Body of pancreas (tissue), 4 donors: ENCODE measurements at places on chromosomes 4 and X.
A peak's percentile ranks its signal among the peaks of the same experiment; 100 is the strongest.

DNA sequence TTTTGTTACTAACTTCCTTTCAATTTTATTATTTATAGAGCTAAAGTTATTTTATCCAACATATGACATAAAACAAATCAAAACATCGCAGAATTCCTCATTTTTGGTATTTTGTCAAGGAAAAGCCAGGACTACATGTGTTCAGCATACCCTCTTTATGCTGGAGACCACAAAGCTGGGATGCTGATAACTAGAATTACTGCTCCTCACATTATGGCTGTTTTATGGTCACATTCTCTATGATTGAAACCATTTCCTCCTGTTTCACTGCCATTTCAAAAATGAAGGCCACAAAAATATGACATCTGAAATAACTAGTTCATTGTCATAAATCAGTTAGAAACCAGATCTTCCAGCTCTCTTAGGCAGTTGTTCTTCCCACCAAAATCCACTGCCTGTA, 41.7 kb downstream of the KLHL34 start:
- no peak for DNase-seq

DNA sequence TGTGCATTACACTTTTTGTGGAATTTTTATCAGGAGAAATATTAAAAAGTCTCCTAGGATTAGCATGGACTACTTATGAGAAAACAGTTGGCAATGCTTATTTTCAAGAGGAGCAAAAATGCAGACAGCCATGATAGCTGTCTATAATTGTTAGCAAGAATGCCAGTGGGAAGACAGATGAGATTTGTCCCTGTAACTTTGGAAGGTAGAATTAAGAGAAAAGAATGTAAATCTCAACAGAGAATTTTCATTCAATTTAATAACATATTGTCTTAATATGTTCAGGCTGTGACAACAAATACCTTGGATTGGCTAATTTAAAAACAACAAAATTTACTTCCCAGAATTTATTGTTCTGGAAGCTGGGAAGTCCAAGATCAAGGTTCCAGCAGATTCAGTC, 349.2 kb downstream of the IQCM start:
- DNase-seq: no peak

GRCh38 chrX:100409610-100410590, at the start of gene PCDH19:
TSS of gene PCDH19 (minus strand) at chrX:100410273. CDS start at chrX:100408597, 1,676 bp downstream.
- DNase-seq: peak; percentile 40

DNA sequence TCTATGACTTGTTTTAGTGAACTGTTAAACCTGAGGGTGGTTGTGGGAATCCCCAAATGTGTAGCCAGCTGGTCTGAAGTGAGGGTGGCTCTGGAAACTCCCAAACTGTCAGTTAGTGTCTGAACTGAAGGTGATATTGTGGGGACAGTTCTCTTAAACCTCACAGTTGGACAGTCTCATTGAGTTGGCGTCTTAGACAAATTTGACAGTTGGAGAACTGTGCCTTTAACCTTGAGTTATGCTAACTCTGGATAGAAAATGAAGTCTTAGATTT, 20.7 kb upstream of the CTSO start:
- no peak for DNase-seq

- no peak for DNase-seq
Measured at GRCh38 chr4:87179751-87180150, 40.7 kb downstream of the KLHL8 start.

GRCh38 chr4:38189445-38189844, 229.2 kb downstream of the PTTG2 start:
- DNase-seq: no peak

- DNase-seq: peak; percentile 72
Measured at GRCh38 chr4:836750-837301, 10.9 kb upstream of the CPLX1 start.

DNA sequence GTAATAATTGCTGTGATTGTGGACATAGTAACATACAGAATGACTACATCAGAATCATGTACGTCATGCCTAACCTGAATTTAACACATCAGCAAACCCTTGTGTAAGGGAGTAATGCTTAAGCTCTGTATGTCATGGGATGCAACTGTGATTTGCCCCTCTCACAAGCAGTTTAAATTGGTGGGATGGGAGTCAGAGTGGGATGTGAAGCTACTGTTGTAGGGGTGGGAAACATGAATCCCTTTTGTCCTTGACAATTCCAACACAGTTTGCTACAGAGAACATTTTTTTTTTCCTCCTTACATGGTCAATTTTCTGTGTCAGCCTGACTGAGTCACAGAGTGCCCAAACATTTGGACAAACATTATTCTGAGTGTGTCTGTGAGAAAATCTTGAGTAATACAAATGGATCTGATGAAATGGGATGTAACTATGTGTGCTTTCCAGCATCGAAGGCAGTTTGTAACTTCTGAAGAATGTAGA, 392.8 kb downstream of the GPM6A start:
- DNase-seq: no peak

GRCh38 chr4:472881-473569, 25.9 kb downstream of the ZNF721 start:
- DNase-seq: no peak

- no peak for DNase-seq
Measured at GRCh38 chr4:78667764-78668163, 108.4 kb upstream of the BMP2K start.

DNA sequence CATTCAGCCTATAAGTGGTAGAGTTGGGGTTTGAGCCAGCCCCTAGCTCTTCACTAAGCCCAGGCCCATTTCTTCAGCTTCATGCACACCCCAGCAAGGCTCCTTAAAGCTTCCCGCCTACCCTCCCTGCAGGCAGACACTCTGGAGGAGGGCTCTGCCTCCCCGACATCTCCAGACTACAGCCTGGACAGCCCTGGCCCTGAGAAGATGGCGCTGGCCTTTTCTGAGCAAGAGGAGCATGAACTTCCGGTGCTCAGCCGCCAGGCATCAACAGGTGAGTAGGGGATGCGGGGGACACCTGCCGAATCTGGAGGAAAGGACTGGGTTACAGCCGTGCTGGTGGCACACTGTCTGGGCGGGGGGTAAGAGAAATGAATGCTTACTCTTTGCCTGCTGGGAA, 11.1 kb downstream of the SASH3 start:
- DNase-seq: no peak

- DNase-seq: no peak
Measured at GRCh38 chr4:25818371-25818871, 44.4 kb downstream of the SEL1L3 start.

DNA sequence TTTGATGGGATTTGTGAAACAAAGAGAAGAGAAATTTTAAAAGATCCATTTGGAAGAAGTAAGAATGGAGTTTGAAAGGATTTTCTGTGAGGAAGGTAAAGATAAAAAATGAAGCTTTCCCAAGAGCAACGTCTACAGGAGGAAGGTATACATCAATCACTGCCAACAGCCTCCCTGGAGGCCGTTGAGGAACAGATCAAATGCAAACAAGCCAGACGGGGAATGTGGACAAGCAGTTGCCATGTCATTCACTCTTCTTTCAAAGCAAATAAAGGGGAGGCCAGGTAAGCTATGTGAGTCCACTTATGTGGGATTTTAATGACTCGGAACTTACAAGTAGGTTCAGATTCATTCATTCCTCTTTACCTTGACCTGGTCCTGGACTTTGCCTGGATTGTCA, 1020.5 kb upstream of the AGA start:
- DNase-seq: no peak

DNA sequence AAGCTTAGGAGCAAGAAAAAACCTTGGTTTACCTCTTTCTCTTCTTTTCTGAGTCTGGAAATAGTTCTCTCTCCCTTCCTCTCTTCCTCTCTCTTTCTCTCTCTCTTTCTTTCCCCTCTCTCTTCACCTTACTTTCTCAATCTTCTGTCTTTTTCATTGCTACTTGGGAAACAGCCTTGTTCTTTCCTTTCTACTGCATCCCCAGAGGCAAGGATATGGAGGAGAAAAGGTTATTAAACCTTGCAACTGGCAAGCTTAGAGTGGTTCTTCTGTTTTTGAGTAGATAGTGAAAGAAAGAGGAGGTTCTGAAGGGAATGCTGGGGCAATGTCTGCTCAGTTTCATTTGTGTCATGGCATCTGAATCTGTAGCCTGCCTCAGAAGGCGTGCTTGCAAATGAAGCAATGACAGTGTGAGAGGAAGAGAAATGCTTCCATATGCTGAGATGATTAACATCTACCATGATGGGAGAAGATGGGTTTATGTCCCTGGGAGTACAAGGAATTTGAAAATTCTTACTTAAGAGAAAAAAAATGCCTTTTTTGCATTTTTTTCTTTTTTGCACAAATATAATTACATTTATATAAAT, 190.6 kb downstream of the CEP135 start:
- no peak for DNase-seq

DNA sequence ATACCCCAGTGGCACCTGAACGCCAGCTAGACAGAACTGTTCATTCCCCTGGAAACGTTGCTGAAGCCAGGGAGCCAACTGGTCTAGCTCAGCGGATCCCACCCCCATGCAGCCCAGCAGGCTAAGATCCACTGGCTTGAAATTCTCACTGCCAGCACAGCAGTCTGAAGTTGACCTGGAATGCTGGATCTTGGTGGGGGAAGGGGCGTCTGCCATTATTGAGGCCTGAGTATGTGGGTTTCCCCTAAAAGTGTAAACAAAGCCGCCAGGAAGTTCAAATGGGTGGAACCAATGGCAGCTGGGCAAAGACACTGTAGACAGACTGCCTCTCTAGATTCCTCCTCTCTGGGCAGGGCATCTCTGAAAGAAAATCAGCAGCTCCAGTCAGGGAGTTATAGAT, 213.0 kb downstream of the NKX6-1 start:
- DNase-seq: no peak

DNA sequence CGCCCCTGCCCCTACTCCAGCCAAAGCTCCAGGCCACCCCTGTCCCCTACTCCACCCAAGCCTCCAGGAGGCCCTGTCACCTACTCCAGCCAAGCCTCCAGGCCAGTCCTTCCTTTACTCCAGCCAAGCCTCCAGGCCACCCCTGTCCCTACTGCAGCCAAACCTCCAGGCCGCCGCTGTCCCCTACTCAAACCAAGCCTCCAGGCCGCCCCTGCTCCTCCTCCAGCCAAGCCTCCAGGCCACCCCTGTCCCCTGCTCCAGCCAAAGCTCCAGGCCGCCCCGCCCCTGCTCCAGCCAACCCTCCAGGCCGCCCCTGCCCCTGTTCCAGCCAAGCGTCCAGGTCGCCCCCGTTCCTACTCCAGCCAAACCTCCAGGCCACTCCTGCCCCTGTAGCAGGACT, 5.1 kb upstream of the ASMT start:
- no peak for DNase-seq

DNA sequence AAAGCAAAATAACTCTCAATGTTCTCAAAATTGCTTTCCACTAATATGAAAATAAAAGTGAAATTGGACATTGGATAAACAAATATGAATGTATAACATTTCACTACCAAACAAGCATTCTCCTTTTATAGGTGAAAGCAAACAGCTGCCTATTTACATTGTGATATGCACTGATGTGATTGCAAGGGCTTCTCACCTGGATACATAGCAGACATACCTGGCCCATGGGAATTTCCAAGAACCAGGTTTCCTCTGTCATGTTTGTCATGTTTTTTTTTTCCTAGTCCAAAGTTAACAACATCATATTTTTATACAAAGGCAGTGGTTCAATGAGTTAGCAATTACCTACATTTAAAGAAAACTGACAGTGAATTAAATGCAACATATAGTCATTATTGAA, 228.5 kb downstream of the ANKRD50 start:
- DNase-seq: no peak

GRCh38 chr4:110198049-110198434, 373 bp downstream of the ELOVL6 start:
- peak; percentile 10 for DNase-seq

DNA sequence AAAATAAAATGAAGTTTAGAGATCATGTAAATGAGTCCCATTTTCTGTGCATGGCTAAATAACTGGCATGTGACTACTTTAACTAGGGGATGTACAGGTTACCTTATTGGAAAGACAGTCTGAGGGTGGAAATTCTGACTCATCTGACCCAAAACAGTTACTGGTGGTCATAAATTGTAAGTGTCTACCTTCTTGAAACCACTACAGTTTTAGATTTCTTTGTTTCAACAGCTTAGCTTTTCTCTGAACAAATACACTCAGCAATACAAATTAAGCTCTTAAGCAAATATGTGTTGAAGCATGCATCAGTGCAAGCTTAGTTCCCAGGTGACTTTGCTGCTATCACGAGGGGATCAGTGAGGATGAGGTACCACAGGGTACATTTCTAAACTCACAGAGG, 60.7 kb upstream of the PGM2 start:
- no peak for DNase-seq

GRCh38 chr4:41373221-41373620, 116.5 kb downstream of the UCHL1 start:
- no peak for DNase-seq

DNA sequence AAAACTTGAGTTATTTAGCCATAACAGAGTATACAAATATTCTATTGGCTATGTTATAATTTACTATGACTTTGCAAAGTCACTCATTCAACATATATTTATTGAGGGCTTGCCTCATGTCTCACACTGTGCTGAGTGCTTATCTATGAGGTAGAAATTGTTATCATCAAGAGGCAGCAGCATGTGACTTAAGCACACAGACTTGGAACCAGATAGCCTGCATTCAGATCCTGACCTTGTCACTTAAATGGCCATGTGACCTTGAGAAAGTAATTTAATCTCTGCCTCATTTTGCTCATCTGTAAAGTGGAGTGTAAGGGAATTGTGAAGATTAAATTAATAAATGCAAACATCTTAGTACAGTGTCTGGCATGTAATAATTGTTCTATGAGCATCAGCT, 10.1 kb upstream of the EXOSC9 start:
- DNase-seq: no peak

DNA sequence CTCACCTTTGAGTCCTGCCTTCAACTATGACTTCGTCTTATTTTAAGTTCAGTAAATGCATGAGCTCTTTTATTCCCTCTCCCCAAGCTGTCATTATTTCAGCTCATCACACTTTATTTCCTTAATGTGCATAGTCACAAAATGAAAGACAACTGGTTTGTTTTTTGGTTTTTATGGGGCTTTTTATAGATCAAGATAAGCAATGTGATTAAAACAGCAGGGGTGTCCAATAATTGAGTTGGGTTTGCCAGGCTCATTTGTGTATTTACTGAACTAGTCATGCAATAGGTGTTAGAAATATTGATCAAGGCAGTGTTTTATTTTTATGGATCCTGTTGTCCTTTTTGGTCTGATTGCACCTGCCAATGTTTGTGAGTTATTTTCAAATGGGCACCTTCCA, 102.2 kb downstream of the FRMPD4 start:
- DNase-seq: no peak

GRCh38 chrX:123424546-123424945, 240.5 kb downstream of the GRIA3 start:
- DNase-seq: no peak

GRCh38 chr4:21768349-21769310, 179.9 kb downstream of the KCNIP4 start:
- DNase-seq: peak; percentile 8
